Peyer's patch (tissue), 4 donors: ENCODE measurements at places on chromosomes 6 and 20.

GRCh38 chr6:37551002-37551401 lies 51.3 kb upstream of the CCDC167 start:
- no peak for DNase-seq

- DNase-seq = no peak
Observed at GRCh38 chr6:75694406-75694805, 54.6 kb upstream of the MYO6 start.

GRCh38 chr20:25619514-25619913 lies 4.3 kb downstream of the NANP start:
- no peak for DNase-seq

- DNase-seq = no peak
Observed at GRCh38 chr6:101543796-101544195, 150.3 kb downstream of the GRIK2 start.

- no peak for DNase-seq
Observed at GRCh38 chr6:17768388-17768787, 61.7 kb upstream of the NUP153 start.

- DNase-seq = no peak
Observed at GRCh38 chr6:85685713-85686112, 43.0 kb upstream of the SYNCRIP start.
